DND-41 (cell line): ENCODE measurements at places on chromosomes 5 and 9.

DNA sequence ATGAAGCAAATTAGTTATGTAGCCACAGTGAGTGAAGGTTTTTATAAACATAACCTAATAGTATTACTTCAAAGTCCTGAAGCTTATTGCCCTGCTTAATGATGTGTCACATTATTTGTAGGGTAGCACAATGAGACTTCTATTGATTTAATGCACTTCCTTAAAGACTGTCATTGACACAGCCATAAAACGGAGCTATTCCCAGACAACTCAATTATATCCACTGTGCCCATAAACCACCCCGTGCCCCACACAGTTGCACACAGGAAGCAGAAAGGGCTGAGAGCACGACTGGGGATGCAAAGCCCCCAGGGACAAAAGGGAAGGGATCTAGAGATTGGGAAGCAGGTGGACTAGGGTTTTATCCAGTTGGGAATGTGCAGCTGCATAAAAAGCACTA, 37.0 kb downstream of the TRIM32 start:
- DNase-seq = no peak

GRCh38 chr5:55713871-55714270, 1.7 kb upstream of the SLC38A9 start:
- DNase-seq = no peak

DNA sequence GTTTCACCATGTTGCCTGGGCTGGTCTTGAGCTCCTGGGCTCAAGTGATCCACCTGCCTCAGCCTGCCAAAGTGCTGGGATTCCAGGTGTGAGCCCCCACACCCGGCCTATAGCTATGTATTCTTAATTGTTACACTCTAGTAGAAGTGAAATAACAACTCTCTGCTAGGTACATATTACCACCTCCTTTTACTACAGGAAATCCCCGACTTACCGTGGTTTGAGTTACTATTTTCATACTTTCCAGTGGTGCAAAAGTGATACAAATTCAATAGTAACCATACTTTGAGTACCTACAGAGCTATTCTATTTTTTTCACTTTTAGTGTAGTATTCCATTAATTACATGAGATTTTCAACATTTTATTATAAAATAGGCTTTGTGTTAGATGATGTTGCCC, 719 bp downstream of the ARL14EPL start:
- DNase-seq = no peak

GRCh38 chr5:37938861-37939260, 99.0 kb upstream of the GDNF start:
- DNase-seq = no peak

DNA sequence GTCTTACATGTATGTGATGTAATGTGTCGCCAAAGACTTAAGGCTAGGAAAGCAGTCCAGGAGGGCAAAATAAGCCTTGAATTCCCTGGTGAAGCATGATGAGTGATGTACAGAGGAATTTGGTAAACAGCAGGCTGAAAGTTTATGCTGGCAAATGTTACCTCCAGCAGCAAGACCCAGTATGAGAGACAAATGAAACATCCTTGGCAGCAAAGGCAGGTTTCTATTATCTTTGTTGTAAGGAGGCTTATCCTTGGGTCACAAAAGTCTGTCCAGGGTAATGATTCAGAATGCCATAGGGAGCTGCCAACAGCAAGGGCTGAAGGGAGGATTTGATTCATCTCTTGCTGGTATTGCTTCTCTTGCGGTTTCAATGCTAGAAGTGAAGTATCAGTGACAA, 75.9 kb upstream of the HTR4 start:
- no peak for DNase-seq

DNA sequence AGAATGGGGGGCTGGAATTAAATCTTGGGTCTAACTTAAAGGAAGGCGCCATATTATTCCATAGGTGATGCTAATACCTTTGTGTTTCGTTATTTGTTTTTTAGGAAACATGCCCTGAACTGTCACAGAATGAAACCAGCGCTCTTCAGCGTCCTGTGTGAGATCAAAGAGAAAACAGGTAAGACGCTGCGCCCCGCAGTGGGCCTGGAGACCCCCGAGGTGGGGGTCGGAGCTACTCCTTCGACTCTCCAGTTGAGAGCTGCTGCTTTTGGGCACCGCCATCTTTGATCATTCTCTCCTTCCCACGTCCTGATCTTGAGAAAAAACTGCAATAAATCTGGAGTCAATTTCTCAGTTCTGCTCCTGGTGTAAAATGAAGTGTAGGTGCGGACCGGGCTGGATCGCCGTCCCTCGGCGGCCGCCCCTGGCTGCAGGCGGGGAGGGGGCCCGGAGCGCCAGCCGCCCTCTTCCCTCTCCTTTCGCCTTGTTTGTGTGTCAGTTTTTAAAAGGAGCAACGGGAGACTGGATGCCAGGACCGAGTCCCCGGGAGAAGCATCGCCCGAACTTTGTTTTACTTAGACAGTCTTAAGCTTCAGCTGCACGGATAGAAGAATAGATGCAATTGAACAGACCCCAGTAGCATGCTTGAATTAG, 1.4 kb downstream of the PBX3 start:
- no peak for DNase-seq

DNA sequence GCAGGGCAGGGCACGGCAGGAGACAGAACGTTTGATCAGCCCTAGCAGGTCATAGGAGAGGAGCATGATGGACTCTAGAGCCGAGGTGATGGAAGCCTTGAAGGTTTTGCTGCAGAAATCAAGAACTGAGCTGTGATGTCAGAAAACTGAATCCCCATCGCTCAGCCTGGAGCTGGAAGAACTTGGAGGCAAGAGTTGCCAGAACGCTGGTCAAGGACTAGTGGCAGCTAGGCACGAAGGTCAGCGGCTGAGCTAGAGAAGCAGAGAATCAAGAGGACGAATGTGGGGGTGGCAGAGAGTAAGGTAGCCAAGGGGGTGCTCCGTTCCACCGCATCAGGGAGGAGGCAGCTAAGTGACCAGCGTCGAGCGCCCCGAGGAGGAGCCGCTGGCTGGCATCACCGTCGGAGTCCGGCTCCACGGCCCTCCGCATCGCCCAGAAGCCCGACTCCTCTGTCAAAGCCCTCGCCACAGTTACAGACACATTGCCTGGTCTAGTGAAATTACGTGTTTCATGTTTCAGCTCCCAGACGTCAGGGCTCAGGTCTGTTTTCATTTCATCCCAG, 1.2 kb upstream of the GALNT10 start:
- DNase-seq = no peak

DNA sequence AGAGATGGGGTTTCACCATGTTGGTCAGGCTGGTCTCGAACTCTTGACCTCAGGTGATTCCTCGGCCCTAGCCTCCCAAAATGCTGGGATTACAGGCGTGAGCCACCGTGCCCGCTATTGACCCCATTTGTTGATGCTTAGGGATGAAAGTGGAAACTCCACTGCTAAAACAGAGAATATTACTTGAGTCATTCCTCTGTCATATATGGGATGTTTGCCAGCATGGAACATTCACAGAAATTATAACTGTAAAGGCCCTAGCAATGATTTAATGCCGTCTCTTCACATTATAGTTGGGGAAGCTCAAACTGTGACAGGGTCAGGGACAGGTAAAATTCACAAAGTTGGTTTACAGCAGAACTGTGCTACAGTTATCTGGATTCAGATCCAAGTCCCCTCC, 94.5 kb downstream of the TMC1 start:
- DNase-seq = no peak

GRCh38 chr5:157175071-157175612, 5.5 kb upstream of the ITK start:
- no peak for DNase-seq

GRCh38 chr9:112194969-112195431, 19.9 kb upstream of the SUSD1 start:
- DNase-seq = no peak

- DNase-seq = no peak
Measured at GRCh38 chr5:68264024-68264956, 48.7 kb downstream of the PIK3R1 start.

GRCh38 chr5:172791286-172791685, 20.3 kb upstream of the DUSP1 start:
- DNase-seq = no peak

- peak; percentile 10 for DNase-seq
Measured at GRCh38 chr9:21505425-21506179, 23.5 kb upstream of the IFNE start.

GRCh38 chr5:89444088-89444487, 561.1 kb upstream of the MEF2C start:
- DNase-seq = no peak

- no peak for DNase-seq
Measured at GRCh38 chr9:115604831-115605483, 487.0 kb upstream of the TNC start.

GRCh38 chr5:683551-684481, 9.3 kb downstream of the TPPP start:
- DNase-seq = no peak

DNA sequence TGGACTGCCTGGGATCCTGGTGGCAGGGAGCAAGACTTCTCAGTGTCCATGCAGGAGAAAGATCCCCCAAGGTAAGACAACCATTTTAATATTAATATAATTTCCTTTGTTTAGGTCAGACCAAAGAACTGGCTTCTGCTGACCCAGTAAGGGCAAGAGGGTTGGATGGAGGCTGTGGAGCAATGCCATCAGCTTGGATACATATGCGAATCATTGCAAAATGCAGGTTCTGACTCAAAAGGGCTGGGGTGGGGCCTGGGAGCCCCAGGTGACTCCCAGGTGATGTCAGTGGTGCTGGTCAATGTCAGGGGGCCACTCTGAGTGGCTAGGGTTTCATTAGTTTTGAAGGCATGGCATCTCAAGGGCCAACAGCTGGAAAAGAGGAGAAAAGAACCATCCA, 88.9 kb upstream of the PANK3 start:
- DNase-seq = no peak

DNA sequence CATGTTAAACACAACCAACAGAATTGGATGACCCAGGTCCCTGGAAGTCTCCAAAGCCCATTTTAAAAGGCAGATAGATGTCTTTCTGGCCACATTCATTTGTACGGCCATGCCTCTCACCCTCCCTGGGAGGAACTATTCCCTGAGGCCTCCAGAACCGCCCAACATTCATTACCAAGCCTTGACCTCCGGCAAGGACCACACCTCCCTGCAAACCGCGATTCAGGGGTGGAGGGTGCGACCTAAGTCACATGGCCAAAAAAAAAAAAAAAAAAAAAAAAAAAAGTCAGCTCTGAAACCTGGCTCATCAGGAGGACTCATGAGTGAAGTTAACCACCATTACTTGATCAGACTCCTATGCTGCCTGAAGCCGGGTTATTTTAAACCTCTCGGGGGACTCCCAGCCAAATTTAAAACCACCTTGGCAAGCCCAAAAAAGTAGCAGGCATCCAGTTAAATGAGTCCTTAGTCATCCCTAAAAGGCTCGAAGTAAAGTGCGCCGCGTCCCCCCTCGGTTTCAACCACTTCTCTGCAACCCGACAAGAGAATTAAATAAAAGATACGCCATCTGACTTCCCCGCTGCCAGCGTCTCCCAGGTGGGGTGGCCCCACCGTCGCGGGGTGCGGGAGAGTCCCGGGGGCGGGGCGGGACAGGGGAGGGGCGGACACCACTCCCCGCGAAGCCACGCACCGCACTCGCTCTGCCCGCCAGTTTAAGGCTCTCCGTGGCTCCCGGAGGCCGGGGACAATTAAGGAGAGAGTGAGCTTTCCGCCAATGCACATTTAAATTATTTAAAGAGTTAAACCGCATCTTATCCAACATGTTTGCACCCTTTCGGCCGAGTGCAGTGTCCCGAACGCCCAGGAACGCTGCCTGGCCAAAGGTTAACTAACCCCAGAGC, 2.3 kb downstream of the KLF9 start:
- no peak for DNase-seq

DNA sequence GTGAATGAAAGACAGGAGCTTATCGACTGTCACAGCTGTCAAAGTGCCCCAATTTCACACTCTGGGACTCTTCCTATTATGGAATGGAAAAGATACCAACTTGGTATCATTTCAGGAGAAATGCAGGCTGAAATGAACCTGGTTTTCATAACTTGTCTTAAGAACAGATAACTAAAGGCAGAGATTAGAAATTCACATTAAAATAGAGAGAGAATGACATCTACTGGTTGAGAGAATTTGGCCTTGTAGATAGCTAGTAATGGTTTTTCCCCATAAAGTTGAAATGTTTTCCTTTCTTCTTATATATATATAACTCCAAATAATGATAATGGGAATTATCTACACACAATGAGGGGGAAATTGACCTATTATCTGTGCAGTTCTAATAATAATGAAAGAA, 600.2 kb upstream of the CCNG1 start:
- DNase-seq = no peak

DNA sequence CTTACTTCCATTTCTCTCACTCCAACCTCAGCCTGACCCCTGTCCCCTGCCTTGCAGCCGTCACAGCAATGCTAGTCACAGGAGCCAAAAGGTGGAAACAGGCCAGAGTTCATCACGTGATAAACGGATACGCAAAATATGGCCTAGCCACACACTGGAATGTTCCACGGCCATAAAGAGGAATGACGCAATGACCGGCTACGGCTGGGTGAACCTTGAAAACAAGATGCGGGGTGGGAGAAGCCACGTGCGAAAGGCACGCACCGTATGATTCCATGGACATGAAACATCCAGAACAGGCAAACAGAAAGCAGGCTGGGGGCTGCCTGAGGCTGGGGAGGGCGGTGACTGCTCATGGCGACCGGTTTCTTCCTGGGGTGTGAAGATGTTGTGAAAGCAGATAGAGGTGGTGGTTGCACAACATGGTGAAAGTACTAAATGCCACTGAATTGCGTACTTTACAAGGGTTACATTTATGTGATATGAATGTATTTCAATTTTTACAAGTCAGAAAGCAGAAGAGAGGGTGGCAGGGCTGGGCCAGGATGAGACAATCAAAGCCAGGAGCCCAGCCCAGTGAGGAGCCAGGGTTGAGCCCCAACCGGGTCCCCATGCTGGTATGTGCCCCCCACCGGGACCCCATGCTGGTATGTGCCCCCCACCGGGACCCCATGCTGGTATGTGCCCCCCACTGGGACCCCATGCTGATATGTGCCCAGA, 117.8 kb upstream of the SARDH start:
- DNase-seq = no peak

DNA sequence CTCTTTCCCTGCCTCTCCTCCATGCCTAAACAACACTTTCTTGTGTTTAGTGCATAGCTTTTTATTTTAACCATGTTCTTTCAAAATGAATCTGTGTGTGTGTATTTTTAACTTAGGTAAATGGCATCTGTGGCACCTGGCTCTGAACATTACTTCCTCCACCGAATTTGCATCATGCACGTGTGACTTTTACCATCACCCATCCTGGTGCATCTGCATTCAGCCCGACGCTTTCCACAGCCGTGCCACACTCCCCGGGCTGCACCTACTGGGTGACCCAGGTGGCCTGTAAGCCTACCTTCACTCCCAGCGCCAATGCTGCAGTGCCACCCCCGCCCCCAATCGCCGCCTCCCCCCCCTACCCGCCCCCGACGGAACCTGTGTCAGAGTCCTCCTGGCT, 12.7 kb upstream of the FCN1 start:
- no peak for DNase-seq

GRCh38 chr9:126799034-126799433, 5.8 kb upstream of the ZBTB43 start:
- DNase-seq = no peak

DNA sequence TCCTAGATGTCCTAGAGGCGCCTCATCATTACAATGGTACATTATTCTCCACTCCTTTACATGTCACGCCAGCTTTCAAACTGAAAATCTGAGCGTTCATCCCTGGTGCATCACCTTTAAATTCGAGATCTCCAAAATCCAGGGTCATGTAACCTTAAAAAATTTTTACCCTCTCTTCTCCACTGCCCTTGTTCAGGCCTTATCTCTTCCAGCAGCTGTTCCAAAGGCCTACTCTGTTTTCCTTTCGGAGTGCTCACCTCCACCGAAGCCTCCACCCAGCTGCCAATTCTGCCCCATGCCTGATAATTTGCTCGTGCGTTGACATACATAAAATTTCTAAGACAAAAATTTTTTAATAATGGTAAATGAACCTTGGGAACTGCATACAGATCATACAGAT, 950 bp upstream of the MSH3 start:
- DNase-seq = no peak
